ENCODE measurements at places on chromosomes 1 and 21.

- no peak for DNase-seq
These were observed 2.2 kb upstream of the PRDM2 start for GRCh38 chr1:13697738-13698137.

DNA sequence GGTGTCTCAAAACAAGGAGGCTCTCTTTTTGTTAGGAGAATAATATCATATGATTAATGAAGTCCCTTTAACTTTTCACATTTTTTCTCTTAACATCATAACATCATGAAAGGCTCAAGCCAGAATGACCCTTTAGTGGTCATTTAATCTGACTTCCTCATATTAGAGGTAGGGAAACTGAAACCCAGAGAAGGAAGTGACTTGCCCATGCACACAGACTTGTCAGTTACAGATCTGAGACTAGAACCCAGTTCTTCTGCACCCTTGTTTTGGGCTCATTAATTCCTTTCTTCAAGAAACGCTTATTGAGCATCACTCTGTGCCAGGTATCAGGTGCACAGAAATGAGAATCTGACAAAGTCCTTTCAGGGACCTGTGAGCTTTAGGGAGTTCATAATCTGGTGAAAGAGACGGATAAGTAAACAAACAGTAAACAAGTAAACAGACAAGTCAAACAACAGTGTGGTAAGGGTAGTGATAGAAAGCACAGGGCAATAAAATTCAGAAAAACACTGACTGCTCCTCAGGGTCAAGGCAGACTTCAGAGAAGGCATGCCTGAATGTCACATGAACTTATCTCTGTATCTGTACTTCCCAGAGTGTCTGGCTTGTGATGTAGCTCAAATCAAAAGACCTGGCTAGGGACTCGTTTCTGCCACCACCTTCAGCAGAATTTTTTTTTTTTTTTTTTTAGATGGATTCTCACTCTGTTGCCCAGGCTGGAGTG, 38.3 kb upstream of the OSBPL9 start:
- DNase-seq = no peak

DNA sequence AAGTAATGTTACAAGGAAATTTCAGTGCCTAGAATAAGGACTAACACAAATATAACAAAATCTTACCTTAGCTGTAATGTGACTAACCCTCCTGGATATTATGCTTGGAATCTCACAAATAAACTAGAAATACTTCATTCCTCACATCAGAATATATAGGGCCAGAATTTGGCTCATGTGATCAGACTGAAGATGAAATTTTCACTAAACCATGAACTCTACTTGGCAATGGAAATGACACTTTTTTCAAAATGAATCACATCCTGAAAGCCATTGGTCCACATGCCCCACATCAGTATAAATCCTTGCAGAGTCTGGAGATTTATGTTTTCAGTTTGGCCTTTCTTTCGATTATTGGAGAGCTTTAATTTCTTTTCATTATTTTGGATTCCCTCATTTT, 227.8 kb downstream of the NRIP1 start:
- no peak for DNase-seq

DNA sequence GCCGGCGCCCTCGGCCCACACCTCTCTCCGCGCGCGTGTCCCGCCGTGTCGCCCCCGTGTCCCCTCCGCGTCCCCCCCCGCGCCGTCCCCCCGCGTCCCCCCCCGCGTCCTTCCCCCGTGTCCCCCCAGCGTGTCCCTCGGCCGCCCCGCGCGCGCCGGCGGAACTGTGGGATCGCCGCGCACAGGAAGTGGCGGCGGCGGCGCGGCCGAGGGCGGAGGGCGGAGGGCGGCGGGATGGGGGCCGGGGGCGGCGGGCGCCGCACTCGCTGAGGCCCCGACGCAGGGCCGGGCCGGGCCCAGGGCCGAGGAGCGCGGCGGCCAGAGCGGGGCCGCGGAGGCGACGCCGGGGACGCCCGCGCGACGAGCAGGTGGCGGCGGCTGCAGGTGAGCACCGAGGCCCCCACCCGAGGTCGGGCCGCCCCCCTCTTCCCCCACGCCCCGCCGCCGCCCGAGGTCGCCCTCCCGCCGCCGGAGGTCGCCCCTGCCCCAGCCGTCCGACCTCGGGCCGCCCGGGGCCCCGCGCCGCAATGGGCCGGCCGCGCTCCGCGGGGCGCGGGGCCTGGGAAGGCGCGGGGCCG, at the start of gene AGPAT3:
AGPAT3 (plus strand) TSS at position 262 of the 578 bp plus-strand sequence. CDS start 94,459 bp downstream, outside the sequence.
- no peak for DNase-seq

GRCh38 chr1:65480684-65481405, 60.4 kb downstream of the LEPR start:
- no peak for DNase-seq

DNA sequence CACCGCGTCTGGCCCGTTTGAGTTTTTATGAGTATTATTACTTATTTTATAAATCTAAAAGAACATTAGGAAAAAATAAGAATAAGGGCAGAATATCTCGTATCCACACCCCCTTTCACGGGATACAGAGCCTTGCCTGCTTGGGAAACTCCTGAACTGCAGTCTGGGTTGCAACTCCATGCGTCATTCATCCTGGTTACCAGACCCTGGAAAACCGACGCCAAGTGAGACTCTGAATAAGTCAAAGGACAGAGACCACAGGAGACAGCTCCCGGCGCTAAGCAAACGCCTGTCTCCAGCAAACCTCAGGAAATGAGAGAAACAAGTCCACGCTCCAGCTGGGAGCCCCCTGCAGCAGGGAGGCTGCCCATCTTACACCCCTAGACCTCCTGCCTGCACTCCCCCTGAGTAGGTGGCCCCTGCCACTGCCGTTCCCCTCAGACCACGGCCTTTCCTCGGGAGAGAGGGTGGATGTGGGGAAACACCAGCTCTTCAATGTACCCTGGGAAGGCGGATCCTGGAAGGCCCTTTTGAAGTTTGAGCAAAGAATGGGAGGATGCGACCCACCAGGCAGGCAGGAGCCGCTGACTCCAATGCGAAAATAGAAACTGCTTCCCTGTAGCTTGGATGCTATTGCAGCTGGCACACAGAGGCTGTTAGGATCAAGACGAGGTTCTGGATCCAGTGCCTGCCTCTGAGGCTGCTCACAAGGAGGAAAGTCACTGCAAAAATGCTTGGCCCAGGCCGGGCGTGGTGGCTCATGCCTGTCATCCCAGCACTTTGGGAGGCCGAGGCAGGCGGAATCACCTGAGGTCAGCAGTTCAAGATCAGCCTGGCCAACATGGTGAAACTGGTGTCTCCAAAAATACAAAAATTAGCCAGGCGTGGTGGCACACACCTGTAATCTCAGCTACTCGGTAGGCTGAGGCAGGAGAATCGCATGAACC, 37.7 kb upstream of the GPR157 start:
- no peak for DNase-seq

DNA sequence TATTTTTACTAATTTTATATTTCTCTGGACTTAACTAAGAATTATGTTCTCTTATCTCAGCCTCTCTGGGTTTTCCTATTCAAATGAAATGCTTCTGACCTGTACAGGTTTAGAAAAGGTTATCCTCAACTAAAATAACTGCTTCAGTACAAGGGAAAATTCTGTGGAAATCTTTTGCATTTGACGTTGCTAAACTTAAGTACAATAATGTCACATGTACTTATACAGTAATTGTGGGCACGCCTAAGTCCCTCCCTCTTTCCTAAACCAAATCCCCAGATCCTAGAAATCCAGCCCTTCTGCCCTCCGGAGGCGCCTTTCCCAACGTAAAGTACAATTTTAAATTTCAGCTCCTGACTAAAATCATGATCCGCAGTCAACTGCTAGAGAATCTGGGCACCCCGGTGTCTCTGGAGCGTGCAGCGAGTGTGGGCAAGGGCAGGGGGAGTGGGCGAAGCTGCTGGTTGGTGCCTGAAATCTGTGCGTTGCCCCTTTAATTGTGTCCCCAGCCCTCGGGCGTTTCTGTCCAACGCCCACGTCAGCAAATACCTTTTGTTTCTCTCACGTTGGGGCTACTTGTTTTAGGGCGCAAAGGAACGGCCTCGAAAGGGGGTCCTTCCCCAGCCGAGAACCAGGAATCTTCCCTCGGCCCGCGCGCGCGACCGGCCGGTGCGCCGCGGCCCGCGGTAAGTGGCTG, at the start of gene ZBTB8A:
ZBTB8A (plus strand) TSS at position 541 of the 697 bp plus-strand sequence. CDS start 53,505 bp downstream, outside the sequence.
- peak; percentile 54 for DNase-seq

GRCh38 chr1:4684136-4684535, 29.7 kb downstream of the AJAP1 start:
- DNase-seq = no peak

DNA sequence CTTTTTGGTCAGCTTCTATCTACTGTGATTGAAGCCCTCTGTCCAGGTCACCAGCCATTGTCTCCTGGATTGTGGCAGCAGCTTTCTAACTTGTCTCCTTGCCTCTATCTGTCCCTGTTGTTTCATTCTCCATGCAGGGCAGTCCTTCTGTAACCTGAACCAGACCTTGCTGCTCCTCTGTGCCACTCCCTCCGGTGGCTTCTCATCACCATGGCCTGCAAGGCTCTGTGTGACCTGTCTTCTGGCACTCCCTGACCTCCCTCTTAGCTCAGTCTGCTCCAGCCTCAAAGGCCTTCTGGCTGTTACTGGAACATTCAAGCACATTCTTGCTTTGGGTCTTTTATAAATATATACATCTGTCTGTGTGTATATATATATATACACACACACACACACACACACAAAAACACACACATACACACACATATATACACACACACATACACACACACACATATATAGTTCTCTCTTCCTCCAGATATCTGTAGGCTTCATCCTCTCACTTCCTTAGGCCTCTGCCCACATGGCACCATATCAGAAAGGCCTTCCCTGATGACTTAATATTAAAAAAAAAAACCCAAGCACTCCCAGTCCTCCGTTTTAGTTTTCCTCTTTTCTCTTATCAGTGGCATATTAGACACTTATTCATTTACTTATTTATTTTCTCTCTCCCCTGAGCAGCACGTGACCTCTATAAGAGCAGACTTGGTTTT, 21.2 kb upstream of the JUN start:
- peak; percentile 56 for DNase-seq

DNA sequence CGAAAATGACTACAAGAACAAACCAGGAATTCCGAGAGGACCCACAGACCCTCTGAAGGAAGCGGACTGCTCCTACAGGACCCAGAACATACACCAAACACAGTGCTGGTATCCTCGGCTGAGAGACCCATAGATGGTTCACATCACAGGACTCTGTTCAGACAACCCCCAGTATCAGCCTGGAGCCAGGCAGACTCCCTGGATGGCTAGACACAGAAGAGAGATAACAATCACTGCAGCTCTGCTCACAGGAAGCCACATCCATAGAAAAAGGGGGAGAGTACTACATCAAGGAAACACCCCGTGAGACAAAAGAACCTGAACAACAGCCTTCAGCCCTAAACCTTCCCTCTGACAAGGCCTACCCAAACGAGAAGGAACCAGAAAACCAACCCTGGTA, 434.0 kb upstream of the NR5A2 start:
- no peak for DNase-seq

Data from colonic mucosa (tissue), 4 donors.